ENCODE measurements at places on chromosomes 1 and 21. TPM values are rescaled to one million over a fixed set of nuclear protein-coding genes. Genes with fewer than 3 reads are reported as not detected.

ANKRD45 gene
- total RNA-seq: 0.11 TPM

CA6 gene
- 0.55 TPM for total RNA-seq

ZSCAN20 gene
- 3.1 TPM for total RNA-seq

DESI2 gene
- 25.5 TPM for total RNA-seq

CD160 gene
- 0.25 TPM for total RNA-seq

C1orf232 gene
- total RNA-seq: not detected

HAO2 gene
- total RNA-seq: not detected

NFASC gene
- 0.07 TPM for total RNA-seq

LCE6A gene
- not detected for total RNA-seq

LMX1A gene
- total RNA-seq: not detected

DDR2 gene
- total RNA-seq: 0.16 TPM

Measured in T-helper 2 cell treated with Interferon-gamma antibody and Interleukin-4, amounts not matched to agents 100 ng/mL and 5 ng/mL, for 36 hours (primary cell).